Ecto neural progenitor cell (in vitro differentiated cells): ENCODE measurements at places on chromosomes 7 and 10.

- DNase-seq: no peak
These were observed 166.3 kb upstream of the RNF32 start for GRCh38 chr7:156474241-156474743.

GRCh38 chr10:124701881-124702656, 42.1 kb downstream of the FAM53B start:
- DNase-seq: no peak

- no peak for DNase-seq
These were observed 221.7 kb upstream of the LYZL1 start for GRCh38 chr10:29067161-29067560.

DNA sequence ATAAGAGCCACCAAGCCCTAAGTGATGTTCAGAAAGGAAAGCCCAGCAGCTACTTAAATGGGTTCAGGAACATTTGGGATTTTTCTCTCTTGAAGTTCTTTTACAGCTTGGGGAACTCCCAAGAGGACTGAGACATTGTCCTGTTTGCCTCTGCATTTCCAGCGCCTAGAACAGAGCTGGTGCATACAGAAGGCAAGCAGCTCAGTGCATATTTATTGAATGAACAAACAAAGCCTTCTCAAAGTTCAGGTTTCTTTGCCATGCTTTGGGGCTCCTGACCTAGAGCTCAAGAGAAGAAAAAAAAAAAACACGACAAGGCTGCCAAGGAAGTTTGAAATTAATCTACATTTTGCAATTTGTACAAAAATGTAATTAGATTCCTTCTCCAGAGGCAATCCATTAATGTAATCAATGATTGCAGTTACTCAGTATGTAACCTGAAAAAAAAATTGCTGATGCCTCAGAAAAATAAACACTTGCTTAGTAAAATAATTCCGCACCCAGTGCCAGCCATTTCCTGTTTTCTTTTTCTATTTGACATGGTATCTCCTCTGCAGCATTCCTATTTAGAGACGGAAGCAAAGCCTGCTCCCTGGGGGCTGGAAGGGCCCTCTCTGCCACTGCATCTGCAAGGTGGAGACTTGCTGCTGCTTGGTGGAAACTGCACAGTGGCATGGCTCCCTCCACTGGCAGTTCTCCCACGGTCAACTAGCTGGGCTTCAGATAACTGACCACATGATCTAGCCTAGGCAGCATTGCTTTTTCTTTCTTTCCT, 157.3 kb downstream of the TMEM178B start:
- DNase-seq: peak; percentile 72

DNA sequence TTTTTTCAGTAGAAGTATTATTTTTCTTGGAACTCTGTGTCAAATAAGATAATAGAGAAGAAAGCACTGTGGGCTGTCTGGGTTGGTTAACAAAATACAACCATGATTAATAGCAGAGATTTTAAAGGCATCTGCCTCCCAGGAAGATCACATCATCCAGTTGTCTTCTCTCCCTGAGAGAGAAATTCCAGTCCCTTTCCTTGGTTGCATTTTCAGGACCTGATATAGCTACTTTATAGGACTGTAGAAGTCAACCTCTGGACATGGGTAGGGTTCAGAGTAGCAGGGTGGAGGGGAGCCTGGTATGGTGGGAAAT, 309.9 kb upstream of the IGFBP3 start:
- no peak for DNase-seq

GRCh38 chr7:20376796-20377195, 46.1 kb downstream of the ITGB8 start:
- DNase-seq: no peak

GRCh38 chr10:96596422-96597407, 9.9 kb upstream of the TM9SF3 start:
- no peak for DNase-seq

DNA sequence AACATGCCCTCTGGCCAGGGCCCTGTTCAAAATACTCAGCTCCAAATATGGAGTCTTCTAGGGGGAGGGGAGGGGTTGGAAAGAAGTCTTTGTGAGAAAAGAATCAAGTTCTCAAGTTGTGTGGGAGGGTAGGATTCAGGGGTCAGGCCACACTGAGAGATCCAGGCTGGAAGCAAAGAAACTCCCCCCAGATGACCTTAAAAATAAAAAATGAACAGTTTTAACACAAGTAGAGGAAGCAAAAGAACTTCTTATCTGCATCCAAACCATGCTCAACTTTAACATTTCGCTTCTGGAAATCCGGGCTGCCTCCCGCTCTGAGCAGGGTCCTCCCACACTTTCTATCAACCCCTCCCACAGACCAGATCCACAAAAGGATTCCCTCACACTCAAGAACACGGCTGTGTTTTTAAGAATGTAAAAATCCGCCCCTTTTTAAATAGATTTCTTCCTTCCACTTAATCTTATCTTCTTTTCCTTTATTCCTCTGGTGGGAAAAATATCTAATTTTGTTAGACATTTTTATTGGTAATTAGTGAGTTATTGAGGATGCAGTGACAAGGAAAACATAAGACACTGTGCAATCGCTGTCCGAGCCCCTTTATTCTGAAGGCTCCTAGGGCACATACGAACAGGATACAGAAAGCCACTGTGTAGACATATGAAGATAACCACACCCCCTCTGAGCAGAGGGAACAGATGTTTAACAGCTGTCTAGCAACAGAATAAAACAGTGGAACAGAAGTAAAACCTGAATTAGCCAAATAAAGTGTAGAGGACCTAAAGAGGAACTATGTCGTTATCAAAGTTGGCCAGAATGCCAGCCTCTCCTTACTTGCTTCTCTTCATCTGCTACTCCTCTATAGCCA, 43.8 kb downstream of the CYTH3 start:
- DNase-seq: no peak

- no peak for DNase-seq
These were observed 22.7 kb upstream of the SMNDC1 start for GRCh38 chr10:110327262-110327914.

DNA sequence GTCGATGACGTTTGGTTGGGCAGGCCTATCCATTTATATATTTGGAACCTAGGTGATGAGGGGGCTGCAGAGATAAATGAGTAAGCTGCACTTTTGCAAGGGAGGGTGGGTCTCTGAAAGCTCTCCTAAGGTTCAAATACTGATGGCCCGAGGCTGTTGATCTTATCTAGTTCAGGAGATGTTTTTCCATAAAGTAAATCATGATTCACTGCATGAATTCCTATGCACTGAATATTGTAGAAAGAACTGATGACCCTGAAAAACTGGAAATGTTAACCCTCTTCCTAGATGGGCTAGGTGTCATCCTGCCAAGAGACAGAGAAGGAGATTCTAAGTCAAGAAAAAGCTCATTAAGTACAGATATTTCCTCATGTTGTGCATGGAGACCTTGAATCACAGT, 459.9 kb downstream of the PLXNA4 start:
- DNase-seq: no peak

- no peak for DNase-seq
These were observed 21.2 kb downstream of the BMPER start for GRCh38 chr7:33926535-33926934.

- DNase-seq: no peak
These were observed 10.8 kb downstream of the ANXA11 start for GRCh38 chr10:80194373-80195045.

- DNase-seq: no peak
These were observed 14.9 kb downstream of the TNRC18 start for GRCh38 chr7:5408777-5409176.

DNA sequence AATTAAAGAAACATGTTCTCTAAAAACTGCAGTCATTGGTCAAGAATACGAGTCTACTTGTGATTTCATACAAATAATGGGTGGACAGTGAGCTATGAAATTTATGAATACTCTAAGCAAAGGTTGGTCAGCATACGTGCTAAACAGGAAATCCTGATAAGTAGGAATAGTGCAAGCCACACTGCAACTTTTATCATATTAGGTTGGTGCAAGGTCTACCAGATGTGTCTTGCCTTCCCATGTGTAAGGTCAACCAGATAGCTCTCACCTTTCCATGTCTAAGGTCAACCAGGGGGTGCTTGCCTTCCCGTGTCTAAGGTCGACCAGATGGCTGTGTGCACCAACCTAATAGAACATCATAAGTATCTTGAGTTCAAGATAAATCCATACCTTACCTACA, 2.0 kb upstream of the ITGB1 start:
- DNase-seq: no peak

DNA sequence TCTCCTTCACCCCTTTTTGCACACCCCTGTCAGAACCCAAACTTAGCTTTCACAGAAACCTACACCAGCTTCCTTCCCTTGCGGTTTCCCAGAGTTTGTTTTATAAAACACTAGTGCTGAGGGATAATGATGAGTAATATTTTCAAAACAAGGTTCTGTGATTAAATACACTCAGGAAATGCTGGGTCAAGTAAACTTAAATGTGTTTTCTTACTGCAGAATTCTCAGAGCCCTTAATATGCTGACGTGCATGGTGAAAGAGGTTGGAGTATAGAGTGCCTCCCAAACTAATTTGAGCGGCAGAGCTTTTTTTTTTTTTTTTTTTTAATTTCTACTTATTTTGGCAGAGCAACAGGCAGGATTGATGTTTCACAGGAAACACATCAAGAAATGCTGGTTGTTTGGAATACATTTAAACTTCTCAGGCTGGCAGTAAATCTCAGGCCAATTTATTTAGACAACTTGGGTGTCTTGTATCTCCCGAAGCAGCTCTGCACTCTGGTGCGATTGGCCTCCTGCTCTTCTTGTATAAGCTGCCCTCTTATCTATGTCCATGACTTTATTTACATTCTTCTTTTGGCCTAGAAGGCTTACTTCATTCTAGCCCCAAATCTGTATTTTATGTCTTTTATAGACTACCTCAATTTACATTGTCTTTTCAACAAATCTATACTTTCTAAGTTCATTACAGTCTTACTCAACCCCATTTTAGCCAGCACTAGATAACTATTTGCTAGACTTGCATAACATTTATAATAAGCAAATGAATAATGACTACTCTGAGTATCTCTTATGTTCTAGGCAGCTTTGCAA, 165.4 kb downstream of the BMPER start:
- no peak for DNase-seq

DNA sequence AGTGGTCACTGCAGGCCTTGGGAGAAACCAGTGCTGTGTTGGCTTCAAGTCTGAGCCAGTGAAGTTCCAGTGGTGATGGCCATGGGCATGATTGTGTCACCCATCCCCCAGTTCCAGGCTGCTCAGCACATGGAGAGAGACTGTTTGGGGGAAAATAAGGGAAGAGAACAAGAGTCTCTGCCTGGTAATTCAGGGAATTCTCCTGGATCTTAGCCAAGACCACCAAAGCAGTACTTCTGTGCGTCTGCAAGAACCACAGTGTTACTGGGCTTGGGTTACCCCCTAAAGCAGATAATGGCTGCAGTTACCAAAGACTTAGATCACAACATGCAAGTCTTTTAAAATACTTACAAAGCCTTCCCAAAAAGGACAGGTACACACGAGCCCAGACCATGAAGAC, 225.0 kb upstream of the SEMA3C start:
- DNase-seq: no peak

GRCh38 chr10:12914111-12914510, 87.4 kb downstream of the CCDC3 start:
- no peak for DNase-seq

GRCh38 chr7:37119296-37119860, 329.3 kb downstream of the ELMO1 start:
- no peak for DNase-seq

- DNase-seq: no peak
These were observed 170.9 kb upstream of the NPVF start for GRCh38 chr7:25399000-25399750.

DNA sequence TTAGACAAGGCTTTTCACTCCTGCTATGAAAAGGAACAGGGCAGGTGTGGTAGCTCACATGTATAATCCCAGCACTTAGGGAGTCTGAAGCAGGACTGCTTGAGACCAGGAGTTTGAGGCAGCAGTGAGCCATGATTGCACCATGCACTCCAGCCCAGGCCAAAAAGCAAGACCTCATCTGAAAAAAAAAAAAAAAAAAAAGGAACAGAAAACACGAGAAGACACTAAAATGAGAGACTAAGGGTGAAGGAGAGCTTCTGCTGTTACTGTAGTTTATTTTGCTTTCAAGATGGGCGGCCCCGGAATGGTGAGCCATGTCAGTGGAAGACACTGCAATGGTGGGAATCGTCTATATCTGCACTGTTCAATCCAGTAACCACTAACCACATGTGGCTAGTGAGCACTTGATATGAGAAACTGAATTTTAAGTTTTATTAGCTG, 9.9 kb downstream of the PIP4K2A start:
- DNase-seq: no peak

GRCh38 chr7:50358041-50358705, 53.7 kb downstream of the IKZF1 start:
- no peak for DNase-seq

GRCh38 chr7:55964261-55965099, at the start of gene NIPSNAP2:
TSS of gene NIPSNAP2 (plus strand) at chr7:55964585. CDS start at chr7:55964610, 25 bp downstream.
- DNase-seq: peak; percentile 80

DNA sequence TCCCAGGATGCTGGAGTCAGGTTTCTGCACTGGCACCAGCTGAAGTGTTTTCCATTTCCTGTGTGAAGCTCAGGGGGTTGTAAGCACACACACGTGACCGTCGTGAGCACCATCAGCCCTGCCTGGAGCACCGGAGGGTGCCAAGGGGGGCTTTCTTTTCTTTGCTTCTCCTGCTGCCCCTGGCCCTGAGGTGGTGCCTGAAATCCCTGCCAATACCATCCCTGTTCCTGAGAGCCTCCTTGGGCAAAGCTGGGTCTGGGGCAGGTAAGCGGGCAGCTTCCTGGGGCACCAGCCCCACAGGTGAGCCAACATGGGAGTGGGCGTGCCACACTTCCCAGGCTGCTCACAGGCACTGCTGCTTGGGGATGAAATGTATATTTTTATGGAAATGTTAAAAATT, 593.6 kb downstream of the DNAJB6 start:
- no peak for DNase-seq

DNA sequence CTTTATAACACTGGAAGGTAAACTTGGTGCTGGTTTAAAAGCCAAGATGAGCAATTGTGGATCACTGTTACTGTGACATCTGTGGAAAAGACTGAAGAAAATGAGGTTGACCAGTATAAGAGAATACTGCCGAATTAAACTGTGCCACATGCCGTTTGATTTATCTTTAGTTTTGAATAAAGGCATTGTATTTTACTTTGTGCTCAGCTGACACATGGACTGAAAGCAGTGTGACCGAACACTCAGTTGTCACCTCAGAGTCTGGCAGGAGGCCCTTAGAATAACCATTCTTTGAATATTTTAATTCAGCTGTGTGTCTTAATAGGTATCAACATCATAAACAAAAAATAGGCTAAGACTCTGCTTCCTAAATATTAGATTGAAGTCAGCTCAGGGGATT, 133.7 kb upstream of the GJD4 start:
- no peak for DNase-seq

- DNase-seq: no peak
These were observed 88.2 kb downstream of the PRPF18 start for GRCh38 chr10:13674645-13675588.

- DNase-seq: no peak
These were observed 127.6 kb downstream of the COBL start for GRCh38 chr7:51188987-51189386.

GRCh38 chr7:29574659-29575058, 11.0 kb downstream of the PRR15 start:
- no peak for DNase-seq

GRCh38 chr7:80189638-80190037, 55.0 kb downstream of the GNAI1 start:
- DNase-seq: no peak

GRCh38 chr7:142642316-142642715, 107.0 kb upstream of the PRSS1 start:
- DNase-seq: no peak

- DNase-seq: no peak
These were observed 62.4 kb downstream of the COA1 start for GRCh38 chr7:43666938-43667337.
